ENCODE measurements at places on chromosomes 1 and 21.

DNA sequence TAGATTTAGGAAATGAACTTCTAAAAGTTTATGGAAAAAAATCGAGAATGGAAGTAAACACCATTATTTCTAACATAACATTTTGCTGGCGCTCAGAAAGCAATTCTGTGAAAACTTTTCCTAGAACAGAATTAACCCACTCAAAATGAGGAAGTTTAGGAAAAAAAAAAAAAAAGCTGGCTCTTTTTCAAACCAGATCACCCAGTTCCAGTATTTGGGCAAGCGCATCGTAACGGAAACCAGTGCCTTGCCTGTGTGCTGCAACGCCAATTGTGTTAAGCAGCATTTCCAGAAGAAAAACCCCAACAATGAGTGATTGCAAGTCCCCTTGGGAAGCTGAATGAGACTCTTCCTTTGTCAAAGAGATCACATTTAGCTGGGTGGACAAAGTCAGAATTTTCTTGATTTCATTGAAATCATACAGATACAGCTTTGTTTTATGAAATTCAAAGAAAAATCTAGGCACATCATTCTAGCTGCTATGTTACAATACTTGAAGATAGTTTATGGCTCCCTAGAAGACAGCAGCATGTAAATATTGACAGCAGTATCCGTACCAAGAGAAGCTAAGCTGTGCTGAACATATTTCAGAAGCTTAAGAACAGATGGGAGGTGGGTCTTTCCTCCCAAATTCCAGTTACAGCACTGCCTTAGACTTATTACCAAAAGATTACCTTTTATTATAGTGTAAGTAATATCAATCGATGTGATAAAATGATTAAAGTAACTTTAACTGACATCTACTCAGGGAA lies 113.4 kb downstream of the ERG start:
- DNase-seq, result no peak

GRCh38 chr1:55214934-55215193 lies 300 bp downstream of the USP24 start:
- no peak for DNase-seq

- no peak for DNase-seq
These were observed 670.6 kb downstream of the PTPRU start for GRCh38 chr1:29906927-29907326.

GRCh38 chr1:72851597-72851996 lies 569.3 kb upstream of the NEGR1 start:
- DNase-seq, result no peak

- DNase-seq, result peak; percentile 17
These were observed 26.9 kb downstream of the OR6Y1 start for GRCh38 chr1:158527190-158527815.

DNA sequence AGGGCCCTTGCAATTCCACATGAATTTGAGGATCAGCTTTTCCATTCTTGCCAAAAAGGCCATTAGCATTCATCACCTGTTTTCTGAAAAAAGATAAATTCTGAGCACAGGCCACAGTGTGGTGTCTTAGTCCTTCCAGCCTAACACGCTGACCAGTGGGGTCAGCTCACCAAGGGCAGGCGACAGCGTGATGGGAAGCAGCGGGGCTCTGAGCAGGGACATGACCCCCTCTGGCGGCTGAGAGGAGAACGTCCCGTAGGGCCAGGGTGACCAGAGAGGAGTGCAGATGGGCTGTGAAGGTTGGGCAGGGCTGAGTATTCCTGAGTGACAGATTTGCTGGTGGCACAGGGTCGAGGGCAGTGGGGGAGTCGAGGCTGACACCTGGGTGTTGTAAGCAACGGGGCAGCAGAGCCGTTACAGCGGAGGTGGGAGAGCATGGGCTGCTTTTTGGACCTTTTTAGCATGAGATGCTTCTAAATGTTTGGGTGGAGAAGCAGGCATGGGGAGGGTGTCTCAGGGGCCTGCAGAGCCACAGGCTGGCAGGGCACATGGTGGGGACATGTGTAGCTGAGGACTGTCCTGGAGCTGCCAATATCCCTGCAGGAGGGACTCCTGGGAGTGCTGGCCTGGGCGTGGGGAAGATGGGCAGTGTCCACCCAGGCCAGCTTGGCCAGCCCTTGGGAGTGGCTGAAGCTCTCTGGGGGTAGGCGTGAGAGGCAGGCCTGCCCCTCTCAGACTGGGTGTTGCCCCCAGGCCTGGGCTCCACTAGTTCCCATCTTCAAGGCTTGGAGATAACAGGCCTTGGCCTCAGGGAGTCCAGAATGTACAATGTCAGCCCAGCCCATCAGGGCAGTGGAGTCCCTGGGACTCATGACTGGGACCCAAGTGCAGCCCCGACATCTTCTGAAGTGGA lies 8.6 kb upstream of the CALML6 start:
- DNase-seq, result peak; percentile 64

- DNase-seq, result no peak
These were observed 27.5 kb upstream of the GNG12 start for GRCh38 chr1:67860776-67861175.

- DNase-seq, result no peak
These were observed 76.1 kb upstream of the CNIH3 start for GRCh38 chr1:224539971-224540370.

DNA sequence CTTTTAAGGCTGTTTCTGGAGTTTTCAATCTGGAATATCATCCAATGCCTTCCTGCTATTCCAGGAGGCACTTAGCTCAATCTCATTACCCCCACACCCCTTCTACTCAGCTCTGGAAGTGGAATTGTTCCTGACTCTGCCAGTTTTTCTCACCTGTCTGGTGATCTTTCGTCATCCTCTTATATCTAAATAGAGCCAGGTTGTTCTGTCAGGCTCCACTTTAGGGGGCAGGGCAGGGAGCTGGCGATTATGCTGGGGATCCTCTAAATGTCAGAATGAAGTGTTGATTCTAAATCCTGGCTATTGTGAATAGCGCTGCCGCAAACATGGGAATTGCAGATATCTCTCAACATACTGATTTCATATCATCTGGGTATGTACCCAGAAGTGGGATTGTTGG lies 63.6 kb upstream of the ETV3 start:
- DNase-seq, result no peak

GRCh38 chr1:8026976-8027747 lies 1.1 kb upstream of the ERRFI1 start:
- no peak for DNase-seq

DNA sequence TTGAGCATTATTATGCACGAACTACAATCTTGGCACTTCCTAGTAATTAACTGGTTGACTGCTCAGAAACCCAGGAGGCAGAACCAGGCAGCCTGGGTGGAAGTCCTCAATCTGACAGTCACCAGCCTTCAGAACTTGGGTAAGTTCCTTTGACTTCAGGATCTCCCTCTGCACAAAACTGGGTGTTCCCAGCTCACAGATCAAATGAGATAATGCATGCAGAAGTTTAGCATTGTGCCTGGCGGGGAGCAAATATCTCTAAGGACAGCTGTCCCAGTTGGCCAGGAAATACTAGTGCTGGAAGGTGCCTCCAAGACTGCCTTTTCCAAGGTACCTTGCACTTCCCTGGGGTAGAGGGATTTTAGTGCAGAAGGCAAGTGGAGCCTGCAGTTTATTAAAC lies 294.8 kb downstream of the PCP4 start:
- no peak for DNase-seq

DNA sequence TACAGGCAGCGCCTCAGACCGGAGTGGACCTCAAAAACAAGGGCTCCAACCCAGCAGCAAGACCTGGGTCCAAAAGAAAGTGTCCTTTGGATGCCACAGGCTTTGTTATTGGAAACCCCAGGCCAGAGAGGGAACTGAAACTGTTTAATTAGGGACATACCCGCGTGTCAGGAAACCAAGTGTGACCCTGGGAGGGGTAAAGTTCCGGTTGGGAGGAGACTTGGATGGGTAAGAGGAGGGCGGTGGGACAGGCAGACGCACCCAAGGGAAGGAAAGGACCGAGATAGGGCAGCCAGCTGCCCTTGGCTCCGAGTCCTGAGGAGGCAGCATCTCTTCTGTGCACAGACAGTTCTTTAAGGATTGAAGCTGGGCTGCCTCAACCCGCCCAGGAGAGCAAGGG lies 71.4 kb downstream of the CDC7 start:
- DNase-seq, result peak; percentile 19

GRCh38 chr1:12594966-12595756 lies 22.8 kb downstream of the DHRS3 start:
- no peak for DNase-seq

GRCh38 chr1:64519901-64520300 lies 50.0 kb downstream of the CACHD1 start:
- DNase-seq, result no peak

DNA sequence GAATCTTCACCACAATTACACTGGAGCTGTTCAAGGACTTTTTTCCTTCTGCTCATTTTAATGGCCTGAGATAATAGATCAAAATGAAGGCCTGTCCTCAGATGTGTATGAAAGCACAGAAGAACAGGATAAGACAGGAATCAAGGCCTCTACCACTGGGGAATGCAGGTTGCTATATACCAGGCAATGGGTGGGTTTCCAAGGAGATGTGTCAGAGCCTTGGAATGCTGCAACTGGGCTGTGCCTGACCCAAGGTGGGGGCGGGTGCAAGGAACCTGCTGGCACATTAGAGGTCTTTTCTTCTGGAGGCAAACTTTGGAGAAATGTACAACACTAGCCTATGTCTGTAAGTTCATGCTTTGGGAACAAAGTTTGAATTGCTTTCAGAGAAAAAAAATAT lies 21.7 kb upstream of the LAMC2 start:
- no peak for DNase-seq

GRCh38 chr1:155982106-155982505 lies 3.8 kb upstream of the ARHGEF2 start:
- DNase-seq, result no peak

DNA sequence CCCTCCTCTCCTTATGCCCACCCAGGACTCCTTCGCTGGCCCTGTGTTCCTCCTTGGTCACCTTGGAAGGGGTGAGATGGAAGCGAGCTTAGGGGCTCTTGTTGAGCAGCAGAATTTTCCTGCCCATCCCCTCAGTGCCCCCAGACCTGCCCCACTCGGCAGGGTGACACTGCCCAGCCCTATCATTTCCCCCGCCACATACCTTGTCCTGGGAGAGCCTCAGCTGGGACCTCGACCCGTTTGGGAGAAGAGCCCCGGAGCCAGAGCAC lies 1.4 kb upstream of the FNDC5 start:
- DNase-seq, result no peak

GRCh38 chr1:236687273-236687672 lies 974 bp downstream of the ACTN2 start:
- no peak for DNase-seq

- no peak for DNase-seq
These were observed 15.5 kb downstream of the CHI3L2 start for GRCh38 chr1:111242805-111243523.

DNA sequence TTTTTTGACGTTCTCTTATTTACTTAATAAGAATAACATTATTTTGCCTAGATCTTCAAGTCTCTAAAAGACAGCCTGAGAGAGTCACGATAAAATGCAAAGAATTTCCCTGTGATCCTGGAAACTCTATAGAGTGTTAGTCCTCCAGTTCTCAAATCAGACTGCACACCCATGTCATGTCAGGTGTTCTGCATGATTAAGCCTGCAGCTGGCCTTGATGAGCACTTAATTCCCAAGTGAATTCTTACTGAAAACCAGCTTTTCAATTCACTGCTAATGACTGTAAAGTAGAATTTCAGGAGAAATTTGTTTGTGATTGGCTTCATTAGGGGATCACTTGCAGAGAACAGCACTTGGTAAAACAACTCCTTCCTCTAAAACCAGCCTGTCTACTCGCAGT lies 41.9 kb downstream of the CHML start:
- no peak for DNase-seq

GRCh38 chr21:30227633-30228404 lies 11.9 kb upstream of the CLDN8 start:
- DNase-seq, result no peak

- no peak for DNase-seq
These were observed 16.9 kb upstream of the MCL1 start for GRCh38 chr1:150596095-150596892.

DNA sequence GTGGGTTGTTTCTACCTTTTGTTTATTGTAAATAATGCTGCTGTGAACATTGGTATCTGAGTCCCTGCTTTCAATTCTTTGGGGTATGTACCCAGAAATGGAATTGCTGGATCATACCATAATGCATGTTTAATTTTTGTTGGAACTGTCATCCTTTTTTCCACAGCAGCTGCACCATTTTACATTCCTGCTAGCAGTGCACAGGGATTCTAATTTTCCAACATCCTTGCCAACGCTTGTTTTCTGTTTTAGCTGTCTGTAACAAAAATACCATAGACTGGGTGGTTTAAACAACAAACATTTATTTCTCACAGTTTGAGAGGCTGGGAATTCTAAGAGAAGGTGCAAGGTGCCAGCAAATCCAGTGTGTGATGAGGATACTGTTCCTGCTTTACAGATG lies 65.1 kb downstream of the RAVER2 start:
- DNase-seq, result no peak

DNA sequence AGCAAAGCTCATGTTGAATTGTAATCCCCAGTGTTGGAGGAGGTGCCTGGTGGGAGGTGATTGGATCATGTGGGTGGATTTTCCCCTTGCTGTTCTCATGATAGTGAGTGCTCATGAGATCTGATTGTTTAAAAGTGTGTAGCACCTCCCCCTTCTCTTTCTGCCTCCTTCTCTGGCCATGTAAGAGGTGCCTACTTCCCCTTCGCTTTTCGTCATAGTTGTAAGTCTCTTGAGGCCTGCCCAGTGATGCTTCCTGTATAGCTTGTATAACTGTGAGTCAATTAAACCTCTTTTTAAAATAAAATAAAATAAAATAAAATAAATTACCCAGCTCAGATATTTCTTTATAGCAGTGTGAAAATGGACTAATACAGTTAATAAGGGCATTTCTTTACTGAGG lies 1025.7 kb downstream of the PLA2G4A start:
- no peak for DNase-seq

DNA sequence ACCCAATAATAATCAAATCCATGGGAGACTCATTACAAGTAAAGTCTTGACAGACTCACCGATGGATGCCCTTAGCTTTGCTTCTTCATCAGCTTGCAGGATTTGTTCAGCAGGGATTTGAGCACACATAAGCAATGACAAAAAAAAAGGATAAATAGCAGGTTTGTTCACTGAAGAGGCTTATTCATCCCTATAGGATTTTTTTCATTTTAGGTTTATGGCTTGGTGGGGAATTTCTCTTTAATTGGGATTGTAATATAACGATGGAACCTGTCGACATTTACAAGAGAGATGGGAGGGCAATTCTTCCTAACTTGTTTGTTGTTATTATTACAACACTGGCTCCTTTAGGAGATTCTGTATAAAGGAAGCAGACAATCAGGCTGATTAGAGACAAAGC lies 649.1 kb upstream of the PLXNA2 start:
- DNase-seq, result no peak

GRCh38 chr21:37496972-37497371 lies 130.4 kb downstream of the DYRK1A start:
- no peak for DNase-seq

DNA sequence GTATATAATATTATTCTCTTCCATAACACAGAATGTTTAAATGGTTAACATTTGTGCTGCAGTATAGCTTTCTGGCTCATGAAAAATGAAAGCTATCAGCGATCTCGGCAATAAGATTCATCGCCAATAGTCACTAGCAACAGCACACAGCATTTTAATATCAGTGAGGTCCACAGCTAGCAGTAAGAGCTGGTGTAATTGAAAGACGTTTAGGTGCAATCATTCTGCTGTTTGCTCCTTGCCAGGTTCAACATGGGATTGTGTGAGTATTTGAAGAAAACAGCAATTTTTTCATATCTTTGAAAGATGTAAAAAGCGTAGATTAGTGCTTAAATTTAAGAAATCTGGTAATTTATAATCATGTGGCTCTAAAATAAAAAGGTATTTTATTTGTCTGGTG lies 20.1 kb downstream of the PRKACB start:
- no peak for DNase-seq
